Activated CD4-positive, alpha-beta T cell treated with anti-CD3 and anti-CD28 coated beads, Interleukin-2, amount 10 ng/mL, durations not matched to agents 7 days and 5 days (primary cell): ENCODE measurements at places on chromosomes 5 and 9.

- peak; percentile 12 for DNase-seq
These were observed 43.2 kb downstream of the KIAA0825 start for GRCh38 chr5:94575196-94575595.

- no peak for DNase-seq
These were observed 121.2 kb downstream of the SAXO1 start for GRCh38 chr9:18911714-18912342.

DNA sequence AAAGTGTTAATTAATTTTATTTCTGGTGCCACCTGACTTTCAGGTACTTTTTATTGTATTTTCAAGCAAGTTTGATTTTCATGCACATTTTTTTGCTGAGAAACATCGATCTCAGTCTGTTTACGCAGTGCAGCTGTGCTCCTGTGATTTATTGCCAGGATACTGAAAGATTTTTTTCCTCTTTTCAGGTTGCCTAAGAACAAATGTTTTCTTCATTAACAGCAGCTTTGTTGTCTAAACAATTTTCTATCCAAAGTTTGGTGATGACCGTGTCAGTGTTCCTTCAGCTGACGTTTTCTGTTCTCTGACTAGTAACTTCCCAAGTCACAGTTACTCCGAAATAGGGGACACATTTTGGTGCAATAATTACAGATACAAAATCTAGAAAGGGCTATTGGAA is 78.1 kb downstream of the VCAN start:
- no peak for DNase-seq

GRCh38 chr5:93658044-93658443 is 75.0 kb downstream of the NR2F1 start:
- no peak for DNase-seq
